ENCODE measurements at places on chromosomes 3 and 15.

GRCh38 chr3:56001991-56002390 is 466.3 kb downstream of the ERC2 start:
- DNase-seq: no peak

DNA sequence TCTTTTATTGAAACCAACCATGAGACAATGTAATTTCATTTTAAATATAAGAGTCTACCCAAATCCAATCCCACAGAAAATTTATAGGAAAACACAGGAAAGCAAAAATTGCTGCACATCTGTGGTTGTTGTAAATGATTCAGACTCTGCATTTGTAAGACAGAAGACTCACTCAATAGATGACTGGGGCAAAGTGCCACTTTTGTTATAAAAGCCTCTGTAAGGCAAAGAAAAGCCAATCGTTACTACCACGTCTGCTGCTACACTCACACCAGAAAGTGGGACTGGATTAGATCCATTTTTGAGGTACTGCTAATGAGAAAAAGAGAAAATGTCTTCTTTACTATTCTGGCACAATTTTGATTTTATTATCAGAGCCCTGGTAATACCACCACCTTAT is 74.9 kb downstream of the SEMA6D start:
- DNase-seq: no peak

DNA sequence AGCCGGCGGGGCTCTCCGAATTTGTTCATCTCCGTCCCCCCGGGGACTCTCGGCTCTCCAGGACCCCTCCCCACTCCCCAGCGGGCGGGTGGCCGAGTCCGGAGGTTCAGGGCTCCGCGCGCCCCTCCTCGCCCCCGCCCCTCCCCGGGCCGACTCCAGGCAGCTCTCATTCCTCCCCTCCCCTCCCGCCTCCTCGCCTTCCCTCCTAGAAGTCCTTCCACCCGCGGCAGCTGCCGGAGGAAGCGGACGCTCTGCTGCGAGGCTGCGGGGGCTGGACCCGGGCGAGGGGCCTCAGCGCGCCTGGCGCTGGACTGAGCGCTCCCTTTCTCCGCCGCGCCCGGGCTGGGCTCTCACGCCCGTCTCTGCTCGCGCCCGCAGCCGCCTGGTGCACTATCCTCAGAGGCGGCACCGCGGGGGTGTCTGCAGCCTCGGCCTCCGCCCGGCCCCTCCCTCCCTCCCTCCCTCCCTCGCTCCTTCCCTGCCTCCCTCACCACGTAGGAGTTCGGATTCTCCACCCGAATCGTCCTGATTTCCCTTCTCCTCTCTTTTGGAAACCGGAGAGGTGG is at the start of gene ROBO2:
Gene ROBO2, plus strand, starts transcription at position 494 of the 566 bp plus-strand sequence. CDS start 687 bp downstream, outside the sequence.
- no peak for DNase-seq

DNA sequence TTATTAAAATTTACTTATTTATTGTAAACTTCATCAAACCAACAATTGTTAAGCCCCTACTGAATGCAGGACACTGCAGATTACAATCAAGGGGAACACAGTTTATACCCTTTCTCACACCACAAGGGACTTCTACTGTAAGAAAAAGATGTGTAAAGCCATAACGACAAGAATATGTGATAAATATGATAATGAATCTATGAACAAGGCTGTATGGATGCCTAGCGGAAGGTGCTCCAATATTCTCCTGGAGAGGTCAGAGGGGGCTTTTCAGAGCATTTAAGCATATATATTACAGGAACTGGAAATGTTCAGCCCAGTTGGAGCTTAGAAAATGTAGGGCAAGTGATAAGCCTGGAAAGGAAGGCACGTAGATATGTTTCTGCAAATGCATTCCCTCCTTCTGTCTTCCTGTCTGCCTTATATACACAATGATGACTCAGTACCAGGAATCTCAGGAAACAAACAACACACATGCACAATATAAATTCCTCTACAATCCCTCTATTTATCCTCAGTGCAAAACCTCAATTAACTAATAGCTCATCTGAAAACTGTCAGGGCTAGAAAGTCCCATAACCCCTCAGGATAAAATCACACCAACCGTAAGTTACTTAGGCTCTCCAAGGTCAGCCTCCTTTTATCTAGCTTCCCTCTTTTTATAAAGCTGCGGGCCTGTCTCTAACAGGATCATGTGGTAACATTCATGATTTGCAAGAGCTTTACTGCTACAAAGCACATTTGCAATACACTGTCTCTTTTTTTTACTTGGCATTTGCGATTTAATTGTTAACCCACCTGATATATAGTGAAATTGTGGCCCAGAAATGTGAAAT is 393.1 kb downstream of the LPP start:
- DNase-seq: no peak

DNA sequence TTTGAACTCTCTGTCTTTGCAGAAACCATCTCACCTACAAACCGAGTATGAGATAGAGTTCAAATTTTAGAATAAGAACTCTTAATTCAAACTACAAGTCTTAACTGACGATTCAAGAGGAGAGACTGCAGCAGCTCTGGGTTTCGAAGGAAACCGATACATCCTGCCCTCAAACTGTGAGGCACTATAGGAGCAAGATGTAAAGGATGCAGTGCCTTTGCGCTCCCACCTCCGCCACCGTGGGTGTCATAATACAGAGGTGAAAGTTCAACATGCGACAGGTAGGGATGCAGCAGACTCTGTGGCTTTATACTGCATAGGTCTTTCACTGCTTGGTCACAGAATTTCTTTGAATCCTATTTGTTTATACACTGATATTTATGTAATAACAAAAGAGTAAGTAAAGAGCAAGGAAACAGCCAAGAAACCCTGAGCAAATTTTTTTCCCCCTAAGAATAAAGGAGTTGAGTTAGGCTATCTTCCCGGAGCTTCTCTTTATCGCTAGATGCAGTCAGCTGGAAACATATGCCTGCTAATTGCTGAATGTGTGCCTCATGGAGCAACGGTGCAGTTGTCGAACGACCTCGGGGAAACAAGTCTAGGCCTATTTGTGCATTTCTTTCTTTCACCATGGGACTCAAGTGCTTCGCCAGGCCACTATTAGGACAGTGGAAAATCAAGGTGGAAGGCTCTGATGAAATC is 1097.6 kb upstream of the CFAP20DC start:
- DNase-seq: no peak

All from CD4-positive, alpha-beta T cell treated with Interleukin-4 for 4 hours (primary cell).